ENCODE measurements at places on chromosomes 1 and 21.
A peak's percentile ranks its signal among the peaks of the same experiment; 100 is the strongest.

GRCh38 chr1:177122461-177123251 lies 41.9 kb downstream of the ASTN1 start:
- DNase-seq = peak; percentile 13

DNA sequence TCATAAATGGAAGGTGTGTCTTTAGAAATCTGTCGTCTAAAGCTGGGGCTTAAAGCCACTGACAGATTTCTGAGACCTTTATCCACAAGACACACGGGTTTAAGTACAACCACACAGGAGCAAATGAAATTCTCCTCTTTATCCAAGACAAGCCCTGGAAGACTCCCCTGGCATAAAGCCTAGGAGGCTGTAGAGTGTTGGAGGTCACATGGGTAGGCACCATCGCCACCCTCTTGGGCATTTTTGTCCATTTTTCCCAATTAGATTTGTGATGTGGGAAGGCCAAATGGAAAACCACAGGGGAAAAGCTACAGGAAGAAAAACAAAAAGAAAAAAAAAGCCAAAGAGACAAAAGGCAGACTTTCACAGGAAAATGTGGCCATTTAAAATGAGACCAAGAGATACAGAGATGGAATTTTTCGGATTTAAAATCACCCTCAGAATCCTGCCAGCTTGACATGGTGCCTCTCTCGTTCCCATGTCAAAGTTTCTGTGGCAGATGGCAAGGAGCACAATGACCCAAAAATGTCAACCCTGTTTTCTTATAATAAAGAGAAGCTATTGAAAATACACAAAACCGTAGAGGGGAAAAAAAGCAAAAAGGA lies 91.9 kb downstream of the PLD5 start:
- no peak for DNase-seq

DNA sequence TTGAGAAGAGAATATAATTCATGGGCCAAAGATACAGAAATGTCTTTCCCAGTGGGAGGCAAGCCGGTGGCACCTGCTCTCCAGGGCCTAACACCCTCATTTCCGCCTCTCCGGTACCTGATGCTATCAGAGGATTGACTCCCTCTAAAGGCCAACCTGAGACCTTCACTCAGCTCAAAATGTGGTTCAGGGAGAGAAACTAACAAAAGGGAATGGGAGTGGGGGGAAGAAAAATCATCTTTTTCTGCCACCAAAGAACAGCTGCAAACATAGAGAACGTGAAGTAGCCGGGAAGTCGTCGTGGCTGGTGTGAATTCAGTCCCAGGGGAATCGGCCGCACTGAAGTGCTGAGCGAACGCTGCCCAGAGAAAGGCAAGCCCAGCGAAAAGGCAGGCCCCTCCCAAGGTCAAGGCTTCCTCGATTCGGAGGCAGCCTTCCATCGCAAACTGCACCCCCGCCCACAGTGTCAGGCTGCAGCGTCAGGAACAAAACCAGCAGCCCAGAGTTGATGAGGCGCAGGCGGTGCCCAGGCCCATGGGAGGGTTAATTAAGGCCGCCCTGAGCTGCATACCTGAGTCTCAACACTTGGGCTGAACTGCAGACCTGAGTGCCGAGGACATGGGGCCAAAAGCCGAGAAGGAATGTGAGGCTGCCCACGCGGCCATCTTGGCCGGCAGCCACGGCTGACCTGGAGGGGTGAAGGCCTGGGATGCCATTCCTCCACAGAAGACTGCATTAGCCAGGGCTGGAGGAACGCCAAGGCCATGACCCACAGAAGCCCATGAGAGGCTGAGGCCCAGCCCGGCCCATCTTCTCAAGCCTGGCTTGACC lies 160.2 kb downstream of the PSMG1 start:
- DNase-seq = peak; percentile 47

DNA sequence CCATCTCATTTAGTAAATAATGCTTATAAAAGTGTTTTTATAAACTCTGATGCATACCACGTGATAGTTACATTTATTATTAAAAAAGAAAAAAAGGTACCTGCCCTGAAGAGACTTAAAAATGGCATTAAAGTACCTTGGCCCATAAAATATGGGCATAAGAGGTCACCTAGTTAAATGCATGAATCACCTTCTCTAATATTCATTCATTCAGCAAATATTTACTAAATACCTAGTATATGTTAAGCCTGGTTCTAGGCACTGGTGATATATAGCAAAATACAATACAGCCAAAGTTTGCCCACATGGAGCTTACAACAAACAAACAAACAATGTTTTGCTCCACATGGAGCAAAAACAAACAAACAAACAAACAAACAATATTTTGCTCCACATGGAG lies 87.0 kb downstream of the SCMH1 start:
- peak; percentile 10 for DNase-seq

DNA sequence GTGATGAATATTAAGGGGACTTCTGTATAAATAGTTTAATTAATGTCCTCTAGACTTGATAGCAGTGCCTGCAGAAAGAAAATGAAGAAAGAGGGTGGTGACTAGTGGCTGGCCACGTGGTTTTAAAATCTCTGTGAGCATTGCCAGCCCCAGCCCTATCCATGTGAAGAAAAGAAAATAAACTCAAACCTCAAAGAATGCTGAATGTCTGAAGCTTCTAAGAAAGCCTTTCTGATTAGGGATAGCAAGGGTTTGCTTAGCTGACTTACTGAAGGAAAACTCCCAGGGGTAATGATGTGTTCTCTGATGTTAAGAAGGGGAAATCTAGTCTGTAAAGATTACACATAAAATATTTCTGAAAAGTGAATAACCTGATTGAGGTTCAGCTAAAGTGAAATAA lies 31.8 kb downstream of the ADGRL2 start:
- DNase-seq = no peak

- DNase-seq = peak; percentile 13
Observed at GRCh38 chr1:109152196-109152595, 38.3 kb downstream of the ELAPOR1 start.

GRCh38 chr1:107147843-107148242 lies 7.0 kb downstream of the NTNG1 start:
- no peak for DNase-seq

- no peak for DNase-seq
Observed at GRCh38 chr21:21286170-21286798, 288.1 kb downstream of the NCAM2 start.

- peak; percentile 30 for DNase-seq
Observed at GRCh38 chr1:116377541-116378529, 4.8 kb downstream of the ATP1A1 start.
